ENCODE measurements at places on chromosomes 2 and 18.

GRCh38 chr2:9708683-9709538 is 78.1 kb upstream of the YWHAQ start:
- peak; percentile 43 for DNase-seq

GRCh38 chr2:128755695-128756364 is 437.2 kb upstream of the HS6ST1 start:
- DNase-seq, result no peak

- no peak for DNase-seq
Measured at GRCh38 chr2:178204977-178205376, 10.7 kb downstream of the OSBPL6 start.

- no peak for DNase-seq
Measured at GRCh38 chr18:35432565-35433001, 55.4 kb upstream of the ZNF396 start.

DNA sequence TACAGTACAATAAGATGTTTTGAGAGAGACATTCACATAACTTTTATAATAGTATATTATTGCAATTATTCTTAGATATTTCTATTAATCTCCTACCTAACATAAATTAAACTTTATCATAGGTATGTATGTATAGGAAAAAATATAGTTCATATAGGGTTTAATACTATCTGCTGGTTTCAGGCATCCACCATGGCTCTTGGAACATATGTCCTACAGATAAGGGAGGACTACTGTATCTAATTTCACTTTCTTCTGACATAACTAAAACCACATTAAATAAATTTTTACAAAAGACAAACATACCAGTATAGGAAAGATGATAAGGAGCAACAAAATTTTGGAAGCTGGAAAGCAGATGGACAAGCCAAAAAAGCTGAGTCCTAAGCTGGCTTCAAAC is 67.9 kb upstream of the TMEM17 start:
- no peak for DNase-seq

All from activated naive CD4-positive, alpha-beta T cell treated with anti-CD3 and anti-CD28 coated beads, Interleukin-2, amount 50 U/mL, for 72 hours (primary cell).